Cardiac muscle cell (in vitro differentiated cells and primary cell): ENCODE measurements at places on chromosomes 6 and 20. TPM values are rescaled to one million over a fixed set of nuclear protein-coding genes. Genes with fewer than 3 reads are reported as not detected.

- H3K4me1 ChIP-seq = peaks cover 13% of the 10 kb centered on the region
- DNase-seq = no peak
- H3K36me3 ChIP-seq = peaks cover 9% of the 10 kb centered on the region
- H3K4me3 ChIP-seq = no peak overlapping the region
- no peak overlapping the region for H3K27ac ChIP-seq
Observed at GRCh38 chr6:73081955-73082354, 143.3 kb downstream of the KHDC1L start.

DNA sequence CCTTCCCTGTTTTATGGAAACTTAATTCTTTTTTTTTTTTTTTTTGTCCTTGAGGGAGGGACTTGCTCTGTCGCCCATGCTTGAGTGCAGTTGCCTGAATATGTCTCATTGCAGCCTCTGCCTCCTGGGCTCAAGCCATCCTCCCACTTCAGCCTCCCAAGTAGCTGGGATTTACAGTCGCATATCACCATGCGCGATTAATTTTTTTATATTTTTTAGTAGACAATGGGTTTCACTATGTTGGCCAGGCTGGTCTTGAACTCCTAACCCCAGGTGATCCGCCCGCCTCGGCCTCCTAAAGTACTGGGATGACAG lies 654 bp downstream of the TMEM14C start:
- H3K4me1 ChIP-seq = peaks cover 23% of the 10 kb centered on the region
- DNase-seq = no peak
- peak overlapping the region; percentile 51 for H3K4me3 ChIP-seq
- H3K36me3 ChIP-seq = peaks cover 7% of the 10 kb centered on the region

DNA sequence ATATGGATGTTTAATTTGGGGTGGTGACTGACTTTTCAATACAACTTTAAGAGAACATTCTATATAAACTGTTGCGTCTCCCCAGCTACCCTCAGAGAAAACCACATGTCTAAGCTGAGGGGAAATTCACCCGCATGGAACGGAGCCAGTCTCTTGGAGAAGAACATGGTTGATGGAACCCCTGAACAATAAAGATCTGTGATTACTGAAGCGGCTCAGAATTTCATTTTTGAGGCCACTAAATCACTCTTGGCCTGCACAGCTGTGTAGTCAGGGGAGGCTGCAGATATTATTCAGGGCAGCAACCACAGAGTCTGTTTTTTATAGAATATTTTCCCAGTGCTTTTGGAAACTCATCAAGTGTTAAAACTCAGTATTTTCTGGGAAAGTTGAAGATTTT lies 73.8 kb downstream of the EYA4 start:
- H3K4me1 ChIP-seq = no peaks in the 10 kb centered on the region
- no peak for DNase-seq
- H3K27ac ChIP-seq = no peak overlapping the region
- no peak overlapping the region for H3K4me3 ChIP-seq

GRCh38 chr6:159760602-159761057 lies 1.2 kb upstream of the ACAT2 start:
- DNase-seq = no peak
- peaks cover 16% of the 10 kb centered on the region for H3K4me1 ChIP-seq
- no peaks in the 10 kb centered on the region for H3K27me3 ChIP-seq
- peak overlapping the region; percentile 89 for H3K27ac ChIP-seq
- H3K36me3 ChIP-seq = peaks cover 19% of the 10 kb centered on the region

SEC23B gene
- 28.9 and 33.7 TPM in 2 replicates for polyA plus RNA-seq

TRIM31 gene
- polyA plus RNA-seq = not detected in 2 replicates

HEBP2 gene
- polyA plus RNA-seq = 97.1 and 109 TPM in 2 replicates

TRMT11 gene
- polyA plus RNA-seq = 46.5 and 67.6 TPM in 2 replicates

DNA sequence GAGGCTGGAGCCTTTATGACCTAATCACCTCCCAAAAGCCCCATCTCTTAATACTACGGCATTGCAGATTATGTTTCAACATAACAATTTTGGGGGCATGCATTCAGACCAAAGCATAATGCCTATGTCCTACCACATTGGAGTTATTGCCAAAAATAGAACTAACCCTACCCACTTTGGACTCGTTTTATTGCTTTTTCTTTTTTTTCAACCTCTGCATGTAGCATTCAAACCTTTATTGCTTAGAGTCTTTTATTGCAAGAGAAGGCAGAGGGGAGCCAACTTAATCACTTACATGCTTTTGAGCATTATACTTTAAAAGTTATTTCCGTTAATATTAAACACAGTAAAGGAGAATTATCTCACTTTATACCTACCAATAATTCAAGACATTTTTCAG lies 8.1 kb upstream of the MBOAT1 start:
- no peak overlapping the region for H3K4me3 ChIP-seq
- no peaks in the 10 kb centered on the region for H3K36me3 ChIP-seq
- no peaks in the 10 kb centered on the region for H3K27me3 ChIP-seq
- no peak for DNase-seq

SLC17A9 gene
- 1.8 and 4.1 TPM in 2 replicates for polyA plus RNA-seq

GRCh38 chr6:40274058-40274457 lies 313.1 kb downstream of the LRFN2 start:
- no peak overlapping the region for H3K27ac ChIP-seq
- H3K36me3 ChIP-seq = no peaks in the 10 kb centered on the region
- no peak overlapping the region for H3K4me3 ChIP-seq
- H3K4me1 ChIP-seq = no peaks in the 10 kb centered on the region

MAS1 gene
- polyA plus RNA-seq = not detected in 2 replicates

- H3K27me3 ChIP-seq = no peaks in the 10 kb centered on the region
- DNase-seq = no peak
- H3K4me1 ChIP-seq = no peaks in the 10 kb centered on the region
- no peaks in the 10 kb centered on the region for H3K36me3 ChIP-seq
- no peak overlapping the region for H3K27ac ChIP-seq
Observed at GRCh38 chr6:6505111-6505510, 83.4 kb upstream of the LY86 start.

SLC29A1 gene
- 85.4 and 88.7 TPM in 2 replicates for polyA plus RNA-seq

FNDC11 gene
- polyA plus RNA-seq = 0.09 and 2.9 TPM in 2 replicates

GRCh38 chr6:169845426-169846285 lies 94.2 kb downstream of the ERMARD start:
- DNase-seq = no peak
- no peaks in the 10 kb centered on the region for H3K4me1 ChIP-seq

UBD gene
- polyA plus RNA-seq = not detected in 2 replicates

GRCh38 chr20:35342154-35342769 lies 50.0 kb upstream of the FAM83C start:
- H3K36me3 ChIP-seq = peaks cover 22% of the 10 kb centered on the region
- peak; percentile 56 for DNase-seq
- H3K27me3 ChIP-seq = no peaks in the 10 kb centered on the region
- peaks cover 4% of the 10 kb centered on the region for H3K4me1 ChIP-seq

GRCh38 chr6:1540864-1541521 lies 68.7 kb upstream of the FOXC1 start:
- no peak overlapping the region for H3K4me3 ChIP-seq
- no peak overlapping the region for H3K27ac ChIP-seq
- DNase-seq = no peak
- no peaks in the 10 kb centered on the region for H3K4me1 ChIP-seq
- no peaks in the 10 kb centered on the region for H3K27me3 ChIP-seq

GRCh38 chr6:155327326-155328073 lies 13.2 kb upstream of the TFB1M start:
- H3K27ac ChIP-seq = no peak overlapping the region
- H3K4me1 ChIP-seq = no peaks in the 10 kb centered on the region
- H3K4me3 ChIP-seq = no peak overlapping the region
- peak; percentile 84 for DNase-seq
- no peaks in the 10 kb centered on the region for H3K36me3 ChIP-seq
- no peaks in the 10 kb centered on the region for H3K27me3 ChIP-seq

GRCh38 chr20:52425701-52426100 lies 234.1 kb upstream of the ZFP64 start:
- no peaks in the 10 kb centered on the region for H3K4me1 ChIP-seq
- H3K27ac ChIP-seq = no peak overlapping the region
- no peak overlapping the region for H3K4me3 ChIP-seq
- H3K36me3 ChIP-seq = no peaks in the 10 kb centered on the region

CDSN gene
- polyA plus RNA-seq = not detected in 2 replicates

CDH4 gene
- 0.43 and 2.4 TPM in 2 replicates for polyA plus RNA-seq

DNA sequence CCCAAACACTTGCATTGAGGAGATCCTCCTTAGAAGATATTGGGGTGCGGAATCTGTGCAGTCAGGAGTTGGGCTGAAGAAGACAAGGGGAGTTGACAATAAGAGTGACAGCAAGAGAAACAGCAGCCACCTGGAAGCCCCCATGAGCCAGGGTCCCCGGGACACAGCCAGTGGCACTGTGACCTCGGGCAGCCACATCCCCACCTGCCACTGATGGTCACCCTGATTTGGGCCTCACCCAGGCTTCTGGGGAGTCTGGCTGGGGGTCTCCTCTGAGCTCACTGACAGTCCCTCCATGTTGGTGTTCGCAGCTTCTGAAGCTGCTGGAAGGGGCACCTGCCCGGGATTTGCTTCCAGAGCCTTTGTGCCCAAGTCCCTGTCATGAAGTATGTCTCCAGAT lies 123.5 kb downstream of the TTLL2 start:
- no peaks in the 10 kb centered on the region for H3K36me3 ChIP-seq
- DNase-seq = no peak
- no peaks in the 10 kb centered on the region for H3K27me3 ChIP-seq
- H3K4me3 ChIP-seq = no peak overlapping the region
- no peak overlapping the region for H3K27ac ChIP-seq

- H3K27ac ChIP-seq = peak overlapping the region; percentile 82
- no peaks in the 10 kb centered on the region for H3K36me3 ChIP-seq
- peak; percentile 96 for DNase-seq
- no peak overlapping the region for H3K4me3 ChIP-seq
- H3K4me1 ChIP-seq = peaks cover 35% of the 10 kb centered on the region
- no peaks in the 10 kb centered on the region for H3K27me3 ChIP-seq
Observed at GRCh38 chr6:13395272-13396237, 67.2 kb upstream of the TBC1D7 start.
